Right lung (tissue), 10 donors: ENCODE measurements at places on chromosomes 4 and X.

- DNase-seq, result no peak
These were observed 146.9 kb downstream of the PALLD start for GRCh38 chr4:168643796-168644159.

- DNase-seq, result no peak
These were observed 9.3 kb downstream of the CETN2 start for GRCh38 chrX:152821145-152821765.

DNA sequence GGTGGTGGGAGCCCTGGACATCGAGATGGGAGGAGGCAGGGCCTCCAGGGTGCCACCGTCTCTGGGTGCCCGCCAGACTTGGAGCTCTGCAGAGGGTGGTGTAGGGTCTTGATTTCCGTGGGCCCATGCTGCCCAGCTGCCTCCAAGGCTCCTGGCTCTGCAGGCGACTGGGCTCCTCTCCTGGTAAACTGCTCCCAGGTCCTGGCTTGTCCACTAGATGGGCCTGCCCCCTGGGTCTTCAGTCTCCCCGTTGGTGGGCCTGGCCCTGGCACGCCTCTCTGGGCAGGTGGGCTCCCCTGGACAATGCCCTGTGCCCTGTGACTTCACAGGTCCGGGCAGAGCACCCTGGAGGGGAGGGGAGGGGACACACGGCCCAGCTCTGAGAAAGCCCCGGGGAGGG is 7.7 kb downstream of the FGFR3 start:
- no peak for DNase-seq

GRCh38 chr4:183266371-183266770 is 53.7 kb downstream of the CLDN22 start:
- no peak for DNase-seq

DNA sequence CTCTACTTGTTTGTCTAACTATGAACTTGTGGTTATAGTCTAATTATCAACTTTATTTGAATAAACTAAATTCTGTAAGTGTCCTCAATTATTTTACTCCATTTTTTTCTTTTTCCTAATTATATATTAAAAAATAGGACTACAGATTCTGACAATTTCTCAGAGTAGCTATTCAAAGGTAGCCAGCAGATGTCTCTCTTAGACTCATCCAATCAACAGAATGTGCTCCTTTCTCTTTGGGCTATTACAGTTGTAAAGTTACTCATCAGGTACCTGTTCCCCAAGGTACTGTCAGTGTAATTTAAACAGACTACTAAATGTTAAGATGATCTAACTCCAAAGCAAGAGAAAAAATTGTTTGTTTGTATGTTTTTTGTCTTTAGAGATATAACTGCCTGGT is 248.6 kb downstream of the PCDH18 start:
- no peak for DNase-seq

GRCh38 chrX:153665726-153666306 is 7.8 kb downstream of the PNCK start:
- no peak for DNase-seq

DNA sequence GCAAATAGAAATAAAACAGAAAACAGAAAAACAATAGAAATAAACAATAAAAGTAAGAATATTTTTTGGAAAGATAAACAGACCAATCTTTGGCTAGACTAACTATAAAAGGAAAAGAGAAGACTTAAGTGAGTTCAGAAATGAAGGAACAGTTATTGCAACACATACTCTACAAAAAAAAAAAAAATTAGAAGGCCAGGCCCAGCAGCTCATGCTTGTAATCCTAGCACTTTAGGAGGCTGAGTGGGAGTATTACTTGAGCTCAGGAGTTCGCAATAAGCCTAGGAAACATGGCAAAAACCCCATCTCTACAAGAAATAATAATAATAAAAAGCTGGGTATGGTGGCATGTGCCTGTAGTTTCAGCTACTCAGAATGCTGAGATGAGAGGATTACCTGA is 336.7 kb downstream of the DTHD1 start:
- DNase-seq, result no peak

- DNase-seq, result no peak
These were observed 177.3 kb upstream of the SLIT2 start for GRCh38 chr4:20074450-20074849.

DNA sequence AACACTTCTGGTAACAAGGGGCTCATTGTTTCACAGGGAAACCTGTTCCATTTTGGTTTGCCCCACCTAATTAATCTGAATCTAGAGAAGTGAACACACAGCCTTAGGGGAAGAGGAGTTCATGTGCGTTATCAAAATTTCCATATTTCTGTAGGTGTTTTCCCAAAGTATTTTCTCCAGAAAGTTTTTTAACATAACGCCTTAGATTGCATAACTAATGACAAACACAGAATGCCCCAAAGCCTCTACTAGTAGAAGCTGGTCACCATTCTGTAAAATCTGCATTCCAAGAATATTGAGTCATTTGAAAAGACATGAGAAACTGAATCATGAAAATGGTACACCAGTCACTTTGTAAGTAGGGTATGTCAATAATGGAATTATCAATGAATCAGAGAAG is 41.1 kb downstream of the IL13RA2 start:
- DNase-seq, result no peak

GRCh38 chrX:147923605-147924004 is 11.9 kb downstream of the FMR1 start:
- no peak for DNase-seq

DNA sequence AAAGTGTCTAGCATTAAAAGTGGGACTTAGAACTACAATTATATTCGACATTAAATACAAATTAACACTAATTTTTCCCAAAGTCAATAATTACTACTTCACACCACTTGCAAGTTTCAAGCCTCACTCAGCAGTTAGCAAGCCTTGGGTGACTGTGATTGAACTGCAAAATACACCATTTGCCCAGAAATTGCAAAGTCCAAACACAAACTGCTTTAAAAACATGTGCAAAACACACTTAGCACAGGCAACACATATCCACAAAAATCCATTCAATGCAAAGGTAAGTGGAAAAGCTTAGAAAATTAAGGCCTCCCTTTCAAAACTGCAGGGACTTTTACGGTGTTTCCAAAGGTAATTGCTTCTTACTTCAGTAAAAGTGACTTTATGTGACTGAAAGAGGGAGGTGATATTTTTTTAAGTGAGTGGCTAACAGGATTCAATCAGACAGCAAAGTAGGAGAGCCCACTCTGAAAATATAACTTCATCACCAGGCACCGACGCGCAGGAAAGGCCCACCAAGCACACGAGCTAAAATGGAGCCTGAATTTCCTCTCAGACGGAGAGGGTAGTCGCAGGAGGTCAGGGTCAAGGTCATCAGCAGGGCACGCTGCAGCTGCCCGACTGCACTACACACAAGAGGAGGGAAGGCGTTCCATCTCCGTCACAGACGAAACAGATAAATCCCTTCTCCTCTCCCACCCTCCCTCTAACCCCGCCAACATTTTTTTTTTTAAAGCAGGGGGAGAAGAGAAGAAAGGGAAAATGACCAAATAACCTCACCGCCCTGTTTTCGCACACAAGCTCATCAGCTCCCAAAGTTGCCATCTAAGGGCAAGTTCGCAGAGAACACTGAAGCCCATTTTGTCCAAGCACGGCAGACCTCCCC is 3.1 kb downstream of the ZNF827 start:
- DNase-seq, result no peak
